ENCODE measurements at places on chromosomes 6 and 20. TPM values are rescaled to one million over a fixed set of nuclear protein-coding genes. Genes with fewer than 3 reads are reported as not detected.

Gene ADGRF1
- total RNA-seq: 0.82 TPM

Gene HCK
- not detected for total RNA-seq

Gene SLC22A16
- total RNA-seq: not detected

Gene MAS1
- not detected for total RNA-seq

Gene TBP
- 15.5 TPM for total RNA-seq

Gene MICB
- 14.5 TPM for total RNA-seq

Gene PAK5
- total RNA-seq: not detected

Gene RAB32
- 148 TPM for total RNA-seq

Gene SLC13A3
- total RNA-seq: 0.10 TPM

Gene EPPIN
- total RNA-seq: not detected

Gene TRIM40
- not detected for total RNA-seq

Gene FOXF2
- total RNA-seq: not detected

Gene CD93
- total RNA-seq: 604 TPM

Gene SLC52A3
- total RNA-seq: not detected

Gene TRIM10
- not detected for total RNA-seq

Gene ARMH2
- not detected for total RNA-seq

Gene SEL1L2
- not detected for total RNA-seq

Gene HSPA1L
- total RNA-seq: 0.44 TPM

Gene TTK
- total RNA-seq: 7.2 TPM

Gene BMP5
- not detected for total RNA-seq

Gene PTK7
- total RNA-seq: 73.6 TPM

Gene LHFPL5
- not detected for total RNA-seq

Gene ATP6V1G2
- total RNA-seq: 0.18 TPM

Gene GLP1R
- total RNA-seq: not detected

Gene C20orf202
- total RNA-seq: not detected

Gene PROKR2
- not detected for total RNA-seq

Gene DYNLT2
- 0.48 TPM for total RNA-seq

Gene RBM24
- total RNA-seq: 5.5 TPM

Gene KCNB1
- total RNA-seq: not detected

Gene OLIG3
- total RNA-seq: not detected

Gene ANKEF1
- 1.8 TPM for total RNA-seq

Gene OPRM1
- not detected for total RNA-seq

Gene LY86
- total RNA-seq: not detected

Gene PGC
- total RNA-seq: not detected
